Stimulated activated CD8-positive, alpha-beta memory T cell treated with anti-CD3 and anti-CD28 coated beads, Interleukin-7, amount 100 ng/mL, for 24 hours (primary cell): ENCODE measurements at places on chromosomes 1 and 21.

DNA sequence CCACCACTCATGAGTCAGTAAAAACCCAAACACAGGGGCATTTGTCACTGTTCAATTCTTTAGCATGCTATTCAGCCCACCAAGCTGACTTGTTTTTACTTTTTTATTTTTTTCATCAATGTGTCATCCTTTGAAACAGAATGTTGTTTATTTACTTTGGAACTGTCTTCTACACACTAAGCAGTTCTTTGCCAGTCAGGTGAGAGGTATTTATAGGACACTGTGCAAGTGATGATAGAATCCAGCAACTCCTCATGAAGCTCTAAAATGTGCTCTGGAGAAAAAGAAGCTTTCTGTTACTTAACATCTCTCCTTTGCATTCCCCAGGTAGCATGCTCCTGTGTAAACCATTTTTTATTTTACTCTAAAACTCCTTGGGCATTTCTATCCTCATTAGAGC lies 582.0 kb upstream of the TMPRSS15 start:
- DNase-seq, result no peak

- DNase-seq, result no peak
Measured at GRCh38 chr21:35565204-35565611, 495.1 kb downstream of the SETD4 start.

DNA sequence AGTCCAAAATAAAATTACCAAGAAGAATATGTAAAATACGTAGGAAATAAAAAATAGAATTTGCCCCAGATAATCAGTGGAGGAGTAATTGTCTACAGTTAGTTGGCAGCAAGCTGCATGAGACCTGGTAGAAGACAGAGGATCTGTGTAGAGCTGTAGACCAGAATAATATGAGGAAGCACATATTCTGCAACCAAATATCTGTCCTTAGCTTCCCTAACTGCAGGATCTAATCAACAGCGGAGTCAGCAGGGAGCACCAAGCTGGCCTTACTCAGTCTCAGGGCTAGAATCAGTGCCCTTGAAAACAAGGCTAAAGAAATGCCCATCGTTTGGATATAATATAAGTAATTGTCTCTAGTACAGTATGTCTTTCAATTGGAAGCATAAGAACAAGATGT lies 6.1 kb upstream of the GCSAML start:
- no peak for DNase-seq

DNA sequence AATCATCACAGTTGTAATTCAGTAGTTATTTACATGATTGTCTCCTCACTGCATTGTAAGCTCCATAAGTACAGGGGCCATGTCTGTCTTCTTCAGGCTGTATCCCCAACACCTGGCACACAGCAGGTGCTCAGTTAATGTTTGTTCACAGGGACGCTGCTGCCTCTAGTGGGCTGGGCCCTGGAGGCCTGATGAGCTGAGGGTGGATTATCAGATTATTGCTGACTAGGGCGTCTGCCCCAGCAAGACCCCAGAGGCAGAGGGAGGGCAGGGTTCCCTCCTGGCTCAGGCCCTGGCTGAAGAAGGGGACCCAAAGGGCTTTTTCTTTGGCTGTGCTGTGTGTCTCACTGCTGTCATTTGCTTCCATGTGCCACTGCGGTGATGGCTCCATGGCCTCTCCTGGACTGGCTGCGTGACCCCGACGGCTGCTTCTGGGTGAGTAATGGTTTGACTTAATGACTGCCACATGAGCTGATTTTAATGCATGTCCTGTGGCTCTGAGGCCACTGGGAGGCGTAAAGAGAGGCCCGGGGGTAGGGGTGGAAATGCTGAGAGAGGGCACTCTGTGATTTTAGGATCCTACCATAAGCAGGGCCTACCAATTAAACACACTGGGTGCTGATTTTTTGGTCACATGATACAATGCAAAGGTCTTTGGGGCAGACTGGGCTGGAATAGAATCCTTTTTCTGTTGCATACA lies 20.8 kb upstream of the EPB41 start:
- no peak for DNase-seq
